Activated T-cell treated with anti-CD3 and anti-CD28 coated beads, Interleukin-2, amount 50 U/mL, for 72 hours (primary cell): ENCODE measurements at places on chromosomes 11 and 22. TPM values are rescaled to one million over a fixed set of nuclear protein-coding genes. Genes with fewer than 3 reads are reported as not detected.

DNA sequence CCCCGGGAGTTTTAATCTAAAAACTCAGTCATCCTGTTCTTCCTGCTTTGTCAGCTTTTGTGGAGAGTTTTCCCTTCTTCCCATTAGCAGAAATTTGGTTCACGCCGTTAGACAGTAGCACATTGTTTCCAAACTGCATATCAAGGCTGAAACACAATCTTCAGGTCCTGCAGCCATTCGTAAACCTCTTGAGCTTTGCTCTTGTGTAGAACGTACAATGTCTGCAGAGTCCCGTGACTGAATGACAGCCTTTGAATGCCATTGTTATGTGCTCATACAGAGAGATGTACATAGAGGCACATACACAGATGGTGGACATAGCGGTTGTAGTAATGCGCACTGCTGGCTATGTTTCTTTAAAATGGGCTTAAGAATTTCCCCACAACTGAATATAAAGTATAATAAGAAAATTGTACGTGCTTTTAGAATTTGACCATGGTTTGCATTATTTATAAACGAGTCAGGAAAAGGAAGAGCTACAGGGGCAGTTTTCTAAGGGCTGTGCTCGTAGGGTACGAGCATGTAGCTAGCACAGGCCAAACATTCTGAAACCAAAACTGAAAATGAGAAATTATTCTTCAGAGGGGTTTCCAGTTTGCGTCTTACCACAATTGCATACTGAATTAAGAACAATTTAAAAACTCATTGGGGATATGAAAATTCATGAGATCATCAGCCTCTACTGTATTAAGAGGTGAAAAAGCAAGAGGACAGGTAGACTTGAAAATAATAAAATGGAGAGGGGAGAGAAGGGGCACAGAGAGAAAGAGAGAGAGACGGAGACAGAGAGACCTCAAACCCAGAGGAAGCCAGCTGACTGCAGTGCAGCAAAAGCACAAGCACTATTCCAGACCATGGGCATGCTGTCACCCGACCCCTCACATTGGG, 310.1 kb downstream of the CADM1 start:
- H3K27me3 ChIP-seq, result no peaks in the 10 kb centered on the region
- H3K36me3 ChIP-seq, result no peaks in the 10 kb centered on the region
- H3K4me3 ChIP-seq, result peak overlapping the region; percentile 84
- H3K27ac ChIP-seq, result peak overlapping the region; percentile 89
- DNase-seq, result no peak
- peaks cover 10% of the 10 kb centered on the region for H3K4me1 ChIP-seq

Gene ANO1
- total RNA-seq, result not detected

GRCh38 chr22:40654522-40655167, 18.1 kb upstream of the MRTFA start:
- H3K27me3 ChIP-seq, result no peaks in the 10 kb centered on the region
- H3K36me3 ChIP-seq, result no peaks in the 10 kb centered on the region
- DNase-seq, result no peak
- H3K27ac ChIP-seq, result no peak overlapping the region

DNA sequence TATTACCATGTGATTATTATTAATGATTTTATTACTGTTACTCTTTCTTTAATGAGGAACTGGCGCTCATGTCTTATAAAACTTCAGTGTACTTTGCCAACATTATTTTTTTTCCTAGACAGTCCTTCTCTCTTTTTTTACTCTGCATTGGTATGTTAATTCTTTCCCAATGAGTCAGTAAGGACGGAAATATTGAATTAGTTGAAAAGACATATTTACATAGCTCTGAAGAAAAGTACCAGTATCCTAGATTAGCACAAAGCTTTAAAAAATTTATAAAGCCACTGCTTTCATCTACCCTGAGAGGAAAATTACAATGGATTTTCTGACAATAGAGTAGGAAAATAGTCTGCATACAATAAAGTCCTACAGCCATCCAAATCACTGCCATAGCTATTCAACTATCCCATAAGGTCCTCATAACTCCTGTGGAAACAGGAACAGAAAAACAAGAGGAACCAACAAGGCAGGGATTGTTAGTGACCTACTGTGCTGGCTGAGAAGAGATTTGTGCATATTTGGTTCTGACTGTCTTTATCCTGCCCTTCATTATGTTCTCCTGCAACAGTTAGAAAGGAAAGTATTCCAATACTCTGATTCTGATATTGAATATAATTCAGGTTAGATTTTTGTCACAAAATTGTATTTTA, 314.4 kb downstream of the AASDHPPT start:
- H3K4me3 ChIP-seq, result no peak overlapping the region
- H3K4me1 ChIP-seq, result no peaks in the 10 kb centered on the region
- H3K36me3 ChIP-seq, result no peaks in the 10 kb centered on the region
- no peak overlapping the region for H3K27ac ChIP-seq
- H3K27me3 ChIP-seq, result no peaks in the 10 kb centered on the region

DNA sequence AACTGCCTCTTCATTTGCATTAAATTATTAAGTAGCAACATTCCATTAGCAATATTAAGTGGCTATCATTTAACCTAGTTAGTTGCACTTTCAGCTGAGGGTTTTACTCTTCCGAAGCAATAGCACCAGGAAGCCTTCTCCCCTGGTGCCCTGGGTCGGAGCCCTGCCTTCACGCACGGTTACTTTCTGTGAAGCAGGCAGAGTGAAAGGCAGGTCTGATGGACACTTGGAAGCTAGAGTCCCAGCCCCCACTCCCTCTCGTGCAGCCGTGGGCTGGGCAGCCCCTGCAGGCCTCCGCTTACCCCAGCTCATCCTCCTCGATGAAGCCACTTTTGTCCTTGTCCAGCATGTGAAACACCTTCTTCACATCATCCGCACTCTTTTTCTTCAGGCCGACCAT, 2.0 kb downstream of the PVALB start:
- no peak overlapping the region for H3K4me3 ChIP-seq
- no peaks in the 10 kb centered on the region for H3K36me3 ChIP-seq
- peaks cover 57% of the 10 kb centered on the region for H3K27me3 ChIP-seq
- H3K4me1 ChIP-seq, result peaks cover 7% of the 10 kb centered on the region

Gene WNT7B
- total RNA-seq, result not detected

DNA sequence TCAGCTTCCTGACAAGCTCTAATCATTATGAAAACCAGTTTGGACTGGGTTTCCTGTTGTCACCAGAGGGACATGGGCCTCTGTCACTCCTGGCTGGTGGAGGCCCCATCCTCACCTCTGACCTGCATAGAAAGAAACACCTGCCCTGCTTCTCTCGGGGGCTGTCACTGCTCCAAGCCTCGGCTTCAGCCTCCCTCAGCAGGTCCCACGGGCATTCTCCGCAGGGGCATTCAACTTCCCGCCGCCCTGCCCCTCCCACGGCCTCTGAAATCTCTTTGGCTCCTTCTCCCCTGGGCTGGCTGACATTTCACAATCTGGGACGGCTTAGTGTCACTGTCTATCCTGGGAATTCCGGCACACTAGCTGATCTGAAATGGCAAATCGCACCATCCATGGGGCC, 257.9 kb downstream of the CTTN start:
- H3K4me3 ChIP-seq, result no peak overlapping the region
- no peaks in the 10 kb centered on the region for H3K36me3 ChIP-seq
- DNase-seq, result no peak
- no peaks in the 10 kb centered on the region for H3K4me1 ChIP-seq
- H3K27ac ChIP-seq, result no peak overlapping the region

- no peak overlapping the region for H3K4me3 ChIP-seq
- peaks cover 3% of the 10 kb centered on the region for H3K36me3 ChIP-seq
Measured at GRCh38 chr22:45867118-45867905, 109.7 kb downstream of the WNT7B start.

DNA sequence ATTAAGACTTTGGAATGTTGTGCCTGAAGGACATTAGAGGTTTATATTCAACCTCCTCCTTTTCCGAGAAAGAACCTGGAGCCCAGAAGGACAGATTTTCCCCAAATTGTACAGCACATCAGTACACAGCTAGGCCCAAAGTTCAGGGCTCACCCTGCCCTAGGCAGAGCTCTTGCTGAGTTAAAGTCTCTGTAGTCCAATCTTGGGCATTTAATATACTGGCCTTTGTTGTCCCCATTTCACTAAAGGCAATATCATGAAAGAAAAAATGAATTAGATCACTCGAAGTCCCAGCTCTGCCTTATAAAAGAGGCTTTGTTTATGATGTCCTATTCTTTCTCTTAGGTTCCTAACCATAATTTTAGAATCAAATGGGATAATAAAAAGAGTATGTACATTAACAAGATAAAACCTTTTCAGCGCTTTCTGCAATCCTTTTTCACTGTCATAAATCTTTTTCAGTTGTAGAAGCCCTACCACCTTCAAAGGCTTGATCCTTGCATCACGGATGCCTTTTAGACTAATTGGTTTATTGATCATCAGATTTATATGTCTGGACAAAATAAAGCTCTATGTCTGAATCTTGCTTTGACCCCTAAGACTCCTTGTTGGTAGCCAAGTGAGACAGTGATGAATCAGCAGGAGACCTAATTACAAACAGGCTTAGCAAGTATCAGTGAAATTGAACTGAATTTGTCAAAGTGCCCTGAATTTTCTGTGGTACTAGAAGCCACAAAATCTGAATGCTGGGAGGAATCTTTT, 39.8 kb downstream of the RELT start:
- no peak for DNase-seq
- H3K27me3 ChIP-seq, result no peaks in the 10 kb centered on the region
- H3K36me3 ChIP-seq, result no peaks in the 10 kb centered on the region
- no peak overlapping the region for H3K27ac ChIP-seq
- H3K4me1 ChIP-seq, result peaks cover 9% of the 10 kb centered on the region

DNA sequence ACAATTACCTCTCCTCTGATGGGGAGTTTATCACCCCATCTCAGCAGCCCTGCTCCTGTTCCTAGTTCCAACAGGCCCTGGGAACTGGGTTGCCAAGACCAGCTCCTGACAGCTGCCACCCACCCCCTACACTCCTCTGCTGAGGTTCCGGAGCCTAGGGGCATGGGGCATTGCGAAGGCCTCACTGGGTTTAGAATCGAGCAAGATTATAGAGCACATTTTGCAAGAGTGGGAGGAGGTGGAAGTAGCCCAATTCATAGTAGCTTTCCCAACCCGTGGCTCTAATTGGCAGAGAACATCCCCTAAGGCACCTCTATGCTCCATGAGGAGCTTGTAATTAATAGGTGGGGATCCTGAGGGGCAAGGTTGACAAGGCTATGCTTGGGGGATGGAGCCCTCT, 23.0 kb downstream of the MYEOV start:
- DNase-seq, result no peak
- H3K4me3 ChIP-seq, result no peak overlapping the region
- no peaks in the 10 kb centered on the region for H3K27me3 ChIP-seq
- H3K4me1 ChIP-seq, result peaks cover 14% of the 10 kb centered on the region
- no peak overlapping the region for H3K27ac ChIP-seq

- H3K4me3 ChIP-seq, result no peak overlapping the region
- no peak for DNase-seq
- H3K36me3 ChIP-seq, result no peaks in the 10 kb centered on the region
- H3K27ac ChIP-seq, result no peak overlapping the region
Measured at GRCh38 chr11:36243641-36244040, 45.6 kb downstream of the COMMD9 start.

Gene P4HA3
- total RNA-seq, result not detected

DNA sequence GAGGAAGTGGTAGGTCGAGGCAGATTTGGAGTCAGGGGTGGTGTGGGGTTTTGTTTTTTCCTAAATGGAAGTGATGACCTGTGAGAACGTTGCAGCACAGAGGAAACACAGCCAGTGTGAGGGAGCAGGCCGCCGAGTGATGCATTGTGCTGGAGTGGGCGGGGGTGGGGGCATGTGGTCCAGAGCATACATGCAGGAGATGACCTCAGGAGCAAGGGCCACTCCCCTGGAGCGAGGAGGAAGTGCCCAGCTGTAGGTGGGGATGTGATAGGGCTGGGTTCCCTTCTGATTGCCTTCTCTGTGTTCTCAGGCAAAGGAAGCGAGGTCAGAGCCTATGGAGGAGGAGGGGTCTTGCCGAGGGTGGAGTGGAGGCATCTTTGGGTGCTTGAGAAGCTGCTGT, 81.4 kb downstream of the PPP6R3 start:
- peak overlapping the region; percentile 39 for H3K27ac ChIP-seq
- peaks cover 48% of the 10 kb centered on the region for H3K4me1 ChIP-seq
- peaks cover 18% of the 10 kb centered on the region for H3K36me3 ChIP-seq

Gene EHF
- not detected for total RNA-seq

Gene FRMD8
- total RNA-seq, result 47.2 TPM

Gene RPS6KA4
- total RNA-seq, result 16.6 TPM

DNA sequence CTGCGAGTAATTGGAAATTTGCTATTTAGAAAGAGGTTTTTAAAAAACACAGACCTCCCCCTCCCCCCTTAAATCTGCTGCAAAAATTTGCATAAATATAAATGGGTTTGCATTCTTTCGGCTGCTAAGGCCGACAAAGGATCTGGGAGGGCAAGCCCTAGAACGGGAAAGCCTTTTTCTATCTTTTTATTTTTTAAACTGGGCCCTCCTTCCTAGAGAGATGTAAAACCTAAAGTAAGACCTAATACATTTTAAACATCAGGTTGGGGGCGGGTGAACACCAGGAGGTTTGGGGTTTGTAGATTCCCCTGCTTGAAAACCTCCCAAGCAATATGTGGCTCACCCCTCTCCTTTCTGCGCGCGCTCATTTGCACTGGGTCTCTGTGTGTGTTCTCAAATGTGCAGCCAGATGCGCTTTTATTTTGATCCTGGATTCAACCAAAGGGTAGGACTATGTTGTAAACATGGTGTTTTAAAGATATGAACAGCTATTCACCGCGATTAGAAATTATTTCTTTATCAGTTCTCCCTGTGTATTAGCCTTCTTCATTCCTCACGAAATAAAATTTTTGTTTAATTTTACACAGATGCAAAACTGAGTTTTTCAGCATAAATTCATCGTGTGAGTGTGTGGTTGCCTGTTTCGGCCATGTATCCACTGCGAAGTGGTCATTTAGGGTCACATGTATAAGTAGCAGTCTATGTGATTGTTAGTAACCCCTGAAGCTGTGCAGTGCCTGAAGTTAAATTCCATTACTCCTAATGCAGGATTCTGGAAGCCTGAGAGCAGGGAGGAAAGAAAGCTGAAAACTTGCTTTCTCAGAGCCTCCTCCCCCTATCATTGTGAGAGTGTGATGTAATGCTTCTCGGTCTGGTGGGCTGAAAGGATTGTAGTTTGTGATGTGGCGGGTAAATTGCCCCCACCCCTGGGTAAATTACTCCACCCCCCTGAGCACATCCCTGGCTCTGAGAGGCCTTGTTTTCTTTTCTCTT, 988 bp downstream of the TNRC6B start:
- peak; percentile 50 for DNase-seq
- H3K4me3 ChIP-seq, result peak overlapping the region; percentile 96
- no peaks in the 10 kb centered on the region for H3K27me3 ChIP-seq
- H3K27ac ChIP-seq, result peak overlapping the region; percentile 70

GRCh38 chr11:86524620-86525352, 147.6 kb downstream of the ME3 start:
- no peak for DNase-seq
- peaks cover 6% of the 10 kb centered on the region for H3K27me3 ChIP-seq
- H3K36me3 ChIP-seq, result peaks cover 27% of the 10 kb centered on the region
- no peak overlapping the region for H3K4me3 ChIP-seq

Gene MS4A15
- not detected for total RNA-seq

Gene CHKB
- 110 TPM for total RNA-seq

Gene FAM227A
- 0.28 TPM for total RNA-seq

Gene GLB1L3
- total RNA-seq, result 13.0 TPM

- H3K27ac ChIP-seq, result no peak overlapping the region
- H3K36me3 ChIP-seq, result no peaks in the 10 kb centered on the region
- no peaks in the 10 kb centered on the region for H3K4me1 ChIP-seq
- no peak overlapping the region for H3K4me3 ChIP-seq
Measured at GRCh38 chr22:42430528-42431125, 1.6 kb downstream of the NFAM1 start.

Gene C11orf98
- total RNA-seq, result 59.2 TPM
